ENCODE measurements at places on chromosomes 13 and 19.

GRCh38 chr13:76331943-76332712, 554.1 kb downstream of the KCTD12 start:
- DNase-seq: peak; percentile 39

DNA sequence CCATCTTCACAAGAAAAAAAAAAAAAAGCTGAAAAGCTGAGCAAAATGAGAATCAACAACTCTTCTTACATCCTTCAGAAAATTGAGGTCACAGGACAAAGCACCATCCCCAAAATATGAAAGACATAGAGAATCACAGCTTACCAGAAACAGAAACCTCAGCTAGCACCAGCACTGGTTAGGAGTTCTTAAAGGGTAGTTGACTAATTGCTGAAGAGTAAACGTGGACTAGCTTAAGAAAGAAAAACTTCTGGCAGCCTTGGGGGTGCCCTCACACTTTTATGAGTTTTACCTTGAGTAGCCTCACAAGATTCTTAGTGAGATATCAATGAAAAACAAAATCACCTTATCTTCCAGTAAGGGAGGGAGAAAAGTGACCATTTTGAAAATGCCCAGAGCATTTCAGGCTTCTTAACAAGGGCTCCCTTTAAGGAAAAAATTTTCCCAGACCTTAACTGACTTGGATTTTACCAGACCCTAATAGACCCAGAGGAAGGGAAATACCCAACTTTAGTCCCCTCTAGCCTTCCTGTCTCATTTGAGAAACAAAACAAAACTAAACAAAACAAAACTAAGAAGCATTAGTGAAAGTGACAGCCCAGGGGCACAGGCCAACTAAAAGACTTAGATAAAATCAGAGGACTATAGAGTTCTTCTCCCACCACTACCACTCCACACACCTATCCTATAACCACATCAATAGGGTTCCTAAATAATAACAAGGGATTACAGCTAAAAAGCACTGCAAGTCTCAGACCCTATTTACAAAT, 888.6 kb downstream of the DIAPH3 start:
- no peak for DNase-seq

DNA sequence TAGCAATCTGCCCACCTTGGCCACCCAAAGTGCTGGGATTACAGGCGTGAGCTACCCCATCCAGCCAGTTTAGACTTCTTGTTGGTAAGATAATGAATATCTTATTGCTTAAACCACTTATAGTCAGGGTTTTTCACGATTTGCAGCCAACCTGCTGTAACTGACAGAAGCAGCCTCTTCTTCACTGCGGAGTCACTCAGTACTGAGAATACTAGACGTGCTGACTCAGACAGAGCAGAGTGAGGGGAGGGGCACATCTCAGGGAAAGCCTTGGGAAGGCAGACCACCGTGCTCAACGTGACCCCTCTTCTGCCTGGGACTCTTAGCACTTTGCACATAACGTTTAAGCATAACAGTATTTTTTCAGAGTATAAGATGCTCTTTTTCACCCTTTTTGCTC, 74.3 kb upstream of the ARHGEF7 start:
- no peak for DNase-seq

DNA sequence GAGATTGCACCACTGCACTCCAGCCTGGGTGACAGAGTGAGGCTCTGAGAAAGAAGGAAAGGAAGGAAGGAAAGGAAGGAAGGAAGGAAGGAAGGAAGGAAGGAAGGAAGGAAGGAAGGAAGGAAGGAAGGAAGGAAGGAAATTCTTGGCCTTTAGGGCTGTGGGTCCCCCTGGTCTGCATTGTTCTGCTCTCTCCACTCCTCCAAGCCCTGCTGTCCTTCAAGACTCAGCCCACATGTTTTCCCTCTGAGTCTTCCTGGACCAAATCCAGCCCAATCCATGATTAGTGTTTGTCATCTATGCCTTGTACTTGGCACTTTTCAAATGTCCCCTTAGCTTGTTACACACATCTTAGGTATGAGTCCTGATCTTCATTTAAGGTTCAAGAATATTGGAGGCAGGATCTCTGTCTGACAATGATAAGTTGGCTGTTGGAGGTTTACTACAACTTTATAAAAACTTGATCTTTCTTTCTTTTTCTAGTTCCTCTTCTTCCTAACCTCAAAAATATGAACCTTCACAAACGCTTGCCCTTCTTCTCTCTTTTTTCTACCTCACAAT, 48.8 kb upstream of the INTS6 start:
- DNase-seq: no peak

DNA sequence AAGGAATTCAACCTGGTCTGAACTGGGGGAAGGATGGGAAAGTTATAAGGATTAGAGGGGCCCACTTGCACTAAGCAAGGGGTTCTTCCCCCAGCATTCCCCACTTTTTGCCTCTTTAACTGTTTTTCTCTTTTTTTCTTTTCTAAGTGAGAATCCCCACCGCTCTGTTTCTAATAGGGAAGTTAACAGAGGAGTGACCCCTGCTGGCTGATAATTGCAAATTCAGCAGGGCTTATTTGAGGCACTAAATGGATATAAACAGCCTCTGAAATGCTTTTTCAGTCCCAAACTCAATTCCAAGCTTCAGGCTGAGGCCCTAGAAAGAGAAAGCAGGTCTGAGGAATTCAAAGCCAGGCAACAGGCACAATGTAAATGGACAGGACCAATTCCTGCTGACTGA, 38.2 kb upstream of the CEACAM21 start:
- DNase-seq: no peak

- peak; percentile 52 for DNase-seq
These were observed 426 bp downstream of the MYO9B start for GRCh38 chr19:17075864-17076542.

- DNase-seq: no peak
These were observed 91.2 kb downstream of the GGACT start for GRCh38 chr13:100497389-100497788.

DNA sequence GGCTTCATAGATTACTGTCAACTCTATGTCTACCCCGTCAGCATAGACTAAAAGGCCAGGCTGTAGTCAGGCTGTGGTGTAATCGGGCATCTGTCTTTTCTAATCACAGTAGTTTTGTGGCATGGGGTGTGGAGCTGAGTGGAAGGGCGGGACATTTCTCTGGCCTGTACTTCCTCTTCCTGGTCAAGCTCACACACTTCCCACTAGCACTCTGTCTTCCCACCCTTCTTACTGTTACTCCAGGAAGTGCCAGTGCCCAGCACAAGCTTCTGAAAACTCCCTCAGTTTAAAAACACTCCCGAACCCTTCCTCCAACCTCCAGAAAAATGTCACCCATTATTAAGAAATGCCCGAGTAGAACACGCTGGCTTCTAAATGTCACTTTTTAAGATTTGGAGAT, 229.8 kb downstream of the KLF5 start:
- no peak for DNase-seq

GRCh38 chr13:112777637-112778406, 88.0 kb downstream of the ATP11A start:
- DNase-seq: no peak

DNA sequence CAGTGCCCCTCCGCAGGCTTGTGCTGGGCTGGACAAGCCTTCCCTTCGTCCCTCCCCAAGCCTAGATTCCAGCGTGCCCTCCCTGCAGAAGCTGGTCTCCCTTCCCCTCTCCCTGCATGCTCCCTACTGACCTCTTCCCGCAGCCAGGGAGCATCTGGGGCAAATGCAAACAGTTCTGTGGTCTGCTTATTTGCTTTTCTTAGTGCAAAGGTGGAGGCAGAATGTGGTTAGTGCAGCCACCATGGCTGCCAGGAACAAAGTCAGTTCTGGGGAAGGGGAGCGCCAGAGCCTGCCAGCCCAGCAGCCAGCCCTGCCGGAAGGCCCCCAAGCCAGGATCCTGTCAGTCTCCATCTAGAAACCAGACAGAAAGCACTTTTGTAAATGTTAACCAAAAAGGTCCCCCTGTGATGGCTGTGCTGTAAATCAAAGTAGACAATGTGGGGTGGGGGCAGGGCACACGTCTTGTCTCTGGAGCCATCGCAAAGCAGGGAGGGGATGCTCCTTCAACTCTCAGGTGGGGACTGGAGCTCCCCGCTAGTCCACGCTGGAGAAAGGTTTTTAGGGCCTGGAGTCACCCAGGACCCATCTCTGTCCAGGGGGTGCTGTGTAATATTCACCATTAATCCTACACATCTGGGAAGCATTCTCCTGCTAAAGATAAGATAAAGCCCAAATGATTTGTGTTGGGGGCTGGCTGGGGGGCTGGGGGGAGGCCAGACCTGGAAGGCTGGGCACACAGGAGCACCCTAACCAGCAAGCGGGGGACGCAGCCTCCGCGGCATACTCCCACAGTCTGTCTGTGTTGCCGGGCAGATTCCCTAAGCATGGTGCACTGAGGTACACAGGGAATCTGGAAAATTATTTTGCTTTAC, 30.9 kb downstream of the SERP2 start:
- no peak for DNase-seq

DNA sequence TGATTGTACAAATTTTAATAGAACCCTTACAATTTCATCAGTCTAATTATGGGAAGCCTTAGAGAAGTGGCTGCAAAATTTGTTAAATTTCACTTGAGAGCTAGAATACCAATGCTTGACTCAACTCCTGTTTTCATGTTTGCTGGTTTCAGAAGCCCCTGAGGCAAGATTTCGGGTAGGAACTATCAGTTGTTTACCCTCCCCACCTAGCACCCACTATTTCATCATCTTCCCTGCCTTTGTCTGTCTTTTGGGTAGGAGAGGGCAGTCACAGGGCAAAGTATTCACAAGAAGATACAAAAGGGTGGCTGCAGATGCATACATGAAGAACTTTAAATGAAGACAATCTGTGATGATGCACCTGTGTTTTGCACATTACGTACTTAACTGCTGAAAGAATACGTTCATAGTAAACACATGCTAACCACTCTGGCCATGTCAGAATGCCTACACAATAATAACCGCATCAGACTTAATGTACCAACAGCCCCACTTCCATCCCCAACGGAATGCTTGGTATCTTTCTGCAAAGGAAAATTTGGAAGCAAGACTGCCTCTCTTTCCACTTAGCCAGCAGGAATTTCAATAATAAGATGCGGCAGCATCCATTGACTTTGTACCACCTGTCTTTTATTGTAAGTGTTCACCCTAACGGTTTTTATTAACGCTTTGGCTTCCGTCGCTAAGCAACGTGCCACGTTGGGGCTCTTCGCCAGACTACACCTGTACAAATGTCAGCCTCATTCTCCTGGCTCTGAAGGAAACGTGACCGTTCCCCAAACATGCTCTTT, 30.4 kb downstream of the TPT1 start:
- no peak for DNase-seq

GRCh38 chr19:19417628-19418245, 12.3 kb downstream of the GATAD2A start:
- no peak for DNase-seq

DNA sequence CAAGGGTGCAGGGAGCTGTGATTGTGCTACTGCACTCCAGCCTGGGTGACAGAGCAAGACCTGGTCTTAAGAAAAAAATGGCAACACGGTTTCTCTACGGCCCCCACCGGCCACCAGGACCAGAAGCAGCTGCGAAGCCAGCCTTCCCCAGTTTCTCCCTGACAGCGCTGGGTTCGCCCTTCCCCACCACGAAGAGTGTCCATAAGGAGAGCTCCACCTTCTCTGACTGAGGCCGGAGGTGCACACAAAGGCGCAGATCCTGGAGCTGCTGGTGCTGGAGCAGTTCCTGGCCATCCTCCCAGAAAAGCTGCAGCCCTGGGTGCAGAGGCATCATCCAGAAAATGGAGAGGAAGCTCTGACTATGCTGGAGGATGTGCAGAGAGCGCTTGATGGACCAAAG, 52.2 kb upstream of the ZNF599 start:
- no peak for DNase-seq

DNA sequence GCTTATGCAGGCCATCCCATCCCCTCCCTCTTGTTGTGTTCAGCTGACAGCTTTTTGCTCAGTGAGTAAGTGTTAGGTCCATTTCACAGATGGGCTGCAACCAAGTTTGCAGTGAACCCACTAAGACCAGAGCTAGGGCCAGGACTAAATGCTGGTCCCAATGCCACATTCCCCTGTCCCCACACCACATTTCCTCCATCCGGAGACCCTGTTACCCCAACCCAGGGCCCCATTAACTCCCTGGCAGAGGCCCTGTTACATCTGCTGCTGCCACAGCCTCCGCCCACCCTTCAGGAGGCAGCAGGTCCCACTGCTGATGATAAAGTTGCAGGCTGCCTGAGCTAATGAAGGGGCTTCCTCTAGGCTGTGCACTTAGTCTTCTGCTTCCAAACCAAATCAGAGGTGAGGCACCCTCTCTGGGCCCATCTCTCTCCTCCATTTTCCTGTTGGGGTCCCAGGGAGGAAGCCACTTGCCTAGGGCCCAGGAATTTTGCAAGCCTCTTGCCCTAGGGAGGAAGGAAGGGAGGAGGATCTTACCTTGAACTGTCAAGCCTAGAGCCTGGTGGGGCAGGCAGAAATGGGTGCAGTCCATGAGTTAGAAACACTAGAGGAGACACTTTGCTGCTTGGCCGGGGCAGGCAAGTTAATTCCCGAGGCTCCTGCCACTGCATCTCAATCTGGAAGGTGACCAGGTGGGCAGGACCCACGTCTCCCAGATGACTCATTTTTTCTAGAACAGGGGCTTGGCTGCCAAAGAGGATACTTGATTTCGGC, 3.4 kb upstream of the USF2 start:
- DNase-seq: no peak

- no peak for DNase-seq
These were observed 784.1 kb downstream of the UQCRFS1 start for GRCh38 chr19:28428663-28429348.

GRCh38 chr19:33063356-33063752, 1.3 kb downstream of the RHPN2 start:
- no peak for DNase-seq

DNA sequence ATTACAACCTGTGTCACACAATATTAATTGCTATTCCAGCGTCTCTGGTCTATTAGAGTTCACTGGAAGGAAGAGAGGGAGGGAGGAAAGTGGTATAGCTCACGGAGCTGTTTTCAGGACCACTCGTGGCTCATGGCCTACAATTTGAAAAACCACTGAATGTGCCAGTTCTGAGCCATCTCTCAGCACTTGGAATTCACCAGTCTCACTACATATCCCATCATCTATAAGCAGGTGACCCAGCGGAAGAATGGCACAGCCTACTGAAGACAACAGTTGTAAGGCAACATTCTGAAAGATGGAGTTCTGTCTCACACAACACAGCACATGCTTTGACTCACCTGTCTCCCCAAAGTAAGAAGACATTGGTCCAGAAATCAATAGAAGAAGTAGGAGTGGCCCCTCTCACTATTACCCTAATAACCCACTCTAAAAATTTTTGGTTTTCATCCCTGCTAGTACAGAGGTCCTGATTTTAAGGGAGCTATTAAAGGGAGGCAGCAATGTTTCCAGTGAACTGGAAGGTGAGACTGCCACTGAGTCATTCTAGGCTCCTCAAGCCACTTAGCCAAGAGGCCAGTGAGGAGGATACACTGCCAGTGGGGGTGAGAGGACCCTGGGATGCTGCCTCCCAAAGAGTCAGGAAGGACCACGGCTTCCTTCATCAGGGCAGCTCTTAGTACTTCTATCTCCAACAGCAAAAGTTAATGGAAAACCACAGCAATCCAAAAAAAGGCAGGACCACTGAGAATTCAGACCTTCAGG, 50.0 kb upstream of the DOCK9 start:
- DNase-seq: no peak

GRCh38 chr13:66348745-66349690, 881.1 kb downstream of the PCDH9 start:
- no peak for DNase-seq

- DNase-seq: peak; percentile 18
These were observed 10.7 kb upstream of the PABPC3 start for GRCh38 chr13:25085125-25085742.

- no peak for DNase-seq
These were observed 23.8 kb downstream of the LRFN3 start for GRCh38 chr19:35959968-35960320.

Data from GDM1 (cell line).